Stimulated activated CD4-positive, alpha-beta T cell treated with anti-CD3 and anti-CD28 coated beads, Interleukin-2, amount 100 ng/mL, for 4 hours (primary cell): ENCODE measurements at places on chromosomes 5 and 9.

- no peak for DNase-seq
Measured at GRCh38 chr9:86670536-86670935, 276.8 kb downstream of the GAS1 start.

DNA sequence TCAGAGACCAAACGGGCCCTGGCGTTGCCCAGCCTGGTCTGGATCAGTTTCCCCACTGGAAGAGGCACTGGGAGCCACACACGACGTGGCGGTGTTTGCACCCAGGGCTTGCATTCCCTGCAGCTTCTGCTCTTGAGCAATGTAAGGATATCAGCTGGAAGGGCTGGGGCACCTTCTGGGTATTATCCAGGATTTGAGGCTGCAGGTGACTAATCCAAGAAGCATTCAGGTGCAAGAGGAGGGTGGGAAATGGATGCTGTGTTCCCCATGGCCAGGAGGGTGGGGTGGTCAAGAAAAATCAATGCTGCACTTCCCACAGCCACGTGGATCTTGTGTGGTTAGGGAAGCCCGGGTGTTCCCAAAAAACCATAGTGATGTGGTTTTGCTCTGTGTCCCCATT is 430.9 kb downstream of the IRX2 start:
- DNase-seq, result no peak

DNA sequence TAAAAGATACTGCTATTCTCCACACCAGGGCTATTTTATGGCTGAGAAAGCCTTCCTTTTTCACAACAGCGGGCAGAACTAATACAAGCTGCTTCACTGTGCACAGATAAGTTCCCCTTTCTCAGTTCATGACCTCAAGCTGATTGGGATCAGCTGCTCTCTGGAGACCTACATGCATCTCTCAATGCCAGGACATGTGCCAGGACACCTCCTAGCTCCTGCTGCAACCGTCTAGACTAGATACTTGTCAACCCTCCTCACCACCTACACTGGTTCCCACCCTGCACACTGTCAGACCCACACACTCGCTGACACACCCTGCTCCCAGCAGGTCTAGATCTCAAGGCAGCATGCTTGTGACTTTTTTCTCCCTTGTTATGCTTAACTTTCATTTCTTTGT is 39.8 kb downstream of the STARD4 start:
- no peak for DNase-seq

DNA sequence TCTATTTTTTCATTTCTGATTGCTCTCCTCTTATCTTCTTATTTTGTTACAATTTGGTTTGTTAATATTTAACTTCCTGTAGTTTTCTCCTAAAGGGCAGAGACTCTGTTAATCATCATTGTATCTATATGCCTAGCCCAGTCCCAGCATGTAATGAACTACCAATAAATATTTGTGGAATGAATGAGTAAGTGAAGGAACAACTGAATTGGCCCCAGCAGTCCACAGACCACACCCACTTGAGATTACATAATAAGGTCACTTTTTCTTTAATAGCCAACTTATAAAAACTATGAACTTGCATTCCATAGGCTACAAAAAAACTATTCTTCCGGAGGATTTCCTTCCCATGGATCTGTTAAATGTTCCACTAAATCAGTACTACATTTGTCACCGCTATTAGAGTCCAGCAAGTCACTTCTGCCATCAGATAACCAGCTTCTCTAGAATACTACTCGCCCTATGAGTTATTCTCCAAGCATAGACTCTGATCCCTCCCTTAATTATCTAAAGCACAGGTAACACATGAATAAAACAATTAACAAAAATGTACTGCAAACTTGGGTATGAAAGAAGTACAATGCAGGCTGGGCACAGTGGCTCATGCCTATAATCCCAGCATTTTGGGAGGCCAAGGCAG is 27.5 kb upstream of the TNPO1 start:
- DNase-seq, result no peak

- no peak for DNase-seq
Measured at GRCh38 chr5:155839251-155840037, 487.5 kb upstream of the SGCD start.

DNA sequence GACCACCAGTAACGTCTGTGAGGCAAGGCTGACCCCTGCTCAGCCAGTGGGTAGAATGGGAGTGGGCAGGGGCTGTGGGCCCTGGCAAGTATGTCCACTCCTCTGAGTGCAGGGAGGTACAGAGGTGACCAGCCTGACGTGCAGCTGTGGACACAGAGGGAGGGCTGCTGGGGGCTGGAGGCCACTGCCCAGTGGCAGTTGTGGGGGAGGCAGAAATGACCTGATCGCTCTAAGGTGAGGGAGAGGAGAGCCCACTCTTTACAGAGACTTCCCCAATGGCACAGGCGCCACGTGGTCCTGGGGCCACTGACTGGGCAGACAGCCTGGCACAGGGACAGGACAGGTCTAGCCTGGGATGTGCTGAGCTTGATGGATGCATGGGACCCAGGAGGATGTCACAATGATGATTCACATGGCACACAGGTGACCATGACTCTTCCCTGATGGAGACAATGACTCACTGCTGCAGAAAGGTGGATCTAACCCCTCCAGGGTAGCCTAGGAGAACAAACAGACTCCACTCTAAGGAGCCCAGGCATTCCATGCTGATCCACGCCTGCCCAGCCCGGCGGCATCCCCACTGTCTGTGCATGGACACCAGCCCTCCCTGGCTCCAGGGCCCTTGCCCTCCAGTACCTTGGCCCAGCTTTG is 7.7 kb downstream of the LPCAT1 start:
- no peak for DNase-seq

GRCh38 chr5:168706655-168707069 is 127.5 kb upstream of the PANK3 start:
- DNase-seq, result no peak

DNA sequence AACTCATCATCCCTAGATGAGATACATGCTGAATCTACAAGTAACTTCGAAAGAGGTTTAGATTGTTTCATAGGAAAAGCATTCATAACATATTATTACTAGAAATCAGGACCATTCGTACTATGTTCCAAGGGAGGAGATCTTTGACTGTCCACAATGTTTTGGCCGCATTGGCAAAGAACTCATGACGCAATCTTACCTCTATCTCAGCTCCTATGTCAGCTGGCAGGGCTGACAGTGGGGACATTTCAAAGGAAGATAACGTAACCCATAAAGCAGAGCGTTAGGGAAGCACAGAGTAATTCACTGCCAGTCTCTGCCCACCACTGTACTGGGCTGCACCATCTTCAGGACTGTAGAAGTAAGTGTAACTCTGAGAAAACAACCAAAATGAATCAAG is 69.7 kb downstream of the EFNA5 start:
- DNase-seq, result no peak

- peak; percentile 10 for DNase-seq
Measured at GRCh38 chr5:80346055-80346454, 26.3 kb downstream of the SPZ1 start.

DNA sequence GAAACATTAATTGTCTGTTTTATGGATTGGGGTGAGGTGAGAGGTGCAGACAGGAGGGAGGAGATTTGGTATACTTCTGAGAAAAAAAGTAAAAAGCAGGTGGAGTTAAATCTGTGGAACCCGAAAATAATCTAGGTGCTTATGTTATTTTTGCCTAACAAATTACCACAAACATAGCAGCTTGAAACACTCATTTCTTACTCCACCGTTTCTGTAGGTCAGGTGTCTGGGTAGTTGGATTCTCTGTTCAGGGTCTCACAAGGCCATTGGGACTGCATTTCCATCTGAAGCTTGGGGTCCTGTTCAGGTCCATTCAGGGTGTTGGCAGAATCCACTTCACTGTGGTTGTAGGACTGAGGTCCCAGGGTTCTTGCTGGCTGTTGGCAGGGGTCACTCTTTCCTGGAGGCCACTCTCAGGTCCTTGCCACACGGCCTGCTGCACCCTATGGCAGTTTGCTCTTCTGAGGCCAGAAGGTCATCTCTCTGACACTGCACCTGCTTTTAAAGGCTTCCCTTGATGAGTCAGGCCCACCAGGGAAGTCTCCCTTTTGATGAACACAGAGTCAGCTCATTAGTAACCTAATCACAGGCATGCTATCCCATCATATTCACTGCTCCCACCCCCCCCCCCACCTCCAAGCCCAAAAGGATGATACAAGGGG is 82.2 kb downstream of the TRIO start:
- DNase-seq, result no peak

- peak; percentile 6 for DNase-seq
Measured at GRCh38 chr9:5671711-5672353, 42.9 kb downstream of the RIC1 start.

DNA sequence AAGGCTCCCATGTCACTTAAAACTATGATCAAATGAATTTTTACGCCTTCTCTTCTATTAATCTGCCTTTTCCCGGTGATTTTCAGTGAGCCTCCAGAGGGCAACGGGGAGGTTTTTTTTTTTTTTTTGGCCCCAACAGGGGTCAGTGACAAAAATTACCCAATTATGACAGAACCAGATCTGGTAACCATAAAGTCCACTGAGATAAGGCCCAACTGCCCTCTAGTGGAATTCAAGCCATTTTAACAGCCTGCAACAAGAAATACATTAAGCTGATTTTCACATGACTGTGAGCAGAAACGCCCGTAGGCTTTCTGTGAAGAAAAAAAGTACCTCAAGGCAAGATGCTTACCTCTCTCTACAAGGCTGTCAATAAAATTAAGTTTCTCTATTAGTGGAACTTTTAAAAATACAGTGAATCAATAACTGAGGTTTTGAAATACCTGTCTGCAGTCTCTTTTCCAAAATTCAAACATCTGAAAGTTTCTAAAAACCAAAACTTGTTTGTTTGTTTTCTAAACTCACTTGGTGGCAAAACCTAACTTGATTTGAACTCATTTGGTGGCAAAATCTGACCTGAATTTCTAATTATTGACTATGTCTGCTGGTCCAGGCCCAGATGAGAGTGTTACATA is 49.7 kb upstream of the FST start:
- DNase-seq, result no peak

GRCh38 chr9:37273595-37273994 is 148.9 kb upstream of the GRHPR start:
- no peak for DNase-seq

- DNase-seq, result no peak
Measured at GRCh38 chr9:113921396-113921925, 45.4 kb downstream of the ZNF618 start.

DNA sequence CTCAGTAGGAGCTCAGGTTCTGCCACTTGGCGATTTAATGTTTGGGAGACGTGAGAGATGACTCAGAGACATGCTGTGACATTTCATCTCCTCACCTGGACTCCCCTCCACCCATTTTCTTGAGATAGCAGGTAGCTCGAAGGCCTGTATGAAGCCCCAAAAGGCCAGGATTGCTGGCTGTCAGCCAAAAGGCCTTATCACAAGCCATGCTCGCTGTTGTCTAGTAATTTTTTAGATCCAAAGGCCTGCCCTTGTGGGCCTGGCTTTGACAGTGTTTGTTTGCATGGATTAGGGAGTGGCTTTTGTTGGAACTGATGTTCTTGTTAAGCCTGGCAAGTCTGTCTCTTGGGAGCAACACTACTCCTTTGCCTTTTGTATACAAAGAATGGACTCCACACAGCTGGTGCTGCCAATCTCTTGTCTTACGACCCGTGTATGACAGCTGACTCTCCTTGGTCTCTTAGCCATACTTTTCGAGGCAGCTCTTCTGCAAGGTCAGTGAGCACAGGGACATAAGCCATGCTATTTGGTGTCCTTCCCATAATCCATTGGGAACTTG is 22.7 kb downstream of the CAVIN4 start:
- DNase-seq, result no peak

DNA sequence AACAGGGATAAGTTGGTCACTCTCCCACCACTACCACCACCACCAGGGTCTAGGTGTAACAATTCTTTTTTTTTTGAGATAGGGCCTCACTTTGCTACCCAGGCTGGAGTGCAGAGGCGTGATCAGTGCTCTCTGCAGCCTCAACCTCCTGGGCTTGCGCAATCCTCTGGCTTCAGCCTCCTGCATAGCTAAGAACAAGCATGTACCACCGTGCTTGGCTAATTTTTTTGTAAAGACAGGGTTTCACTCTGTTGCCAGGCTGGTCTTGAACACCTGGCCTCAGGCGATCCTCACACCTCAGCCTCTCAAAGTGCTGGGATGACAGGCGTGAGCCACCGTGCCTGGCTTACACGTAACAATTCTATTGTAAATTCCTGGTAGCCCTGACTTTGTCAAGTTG is 27.5 kb downstream of the CORO2A start:
- no peak for DNase-seq

DNA sequence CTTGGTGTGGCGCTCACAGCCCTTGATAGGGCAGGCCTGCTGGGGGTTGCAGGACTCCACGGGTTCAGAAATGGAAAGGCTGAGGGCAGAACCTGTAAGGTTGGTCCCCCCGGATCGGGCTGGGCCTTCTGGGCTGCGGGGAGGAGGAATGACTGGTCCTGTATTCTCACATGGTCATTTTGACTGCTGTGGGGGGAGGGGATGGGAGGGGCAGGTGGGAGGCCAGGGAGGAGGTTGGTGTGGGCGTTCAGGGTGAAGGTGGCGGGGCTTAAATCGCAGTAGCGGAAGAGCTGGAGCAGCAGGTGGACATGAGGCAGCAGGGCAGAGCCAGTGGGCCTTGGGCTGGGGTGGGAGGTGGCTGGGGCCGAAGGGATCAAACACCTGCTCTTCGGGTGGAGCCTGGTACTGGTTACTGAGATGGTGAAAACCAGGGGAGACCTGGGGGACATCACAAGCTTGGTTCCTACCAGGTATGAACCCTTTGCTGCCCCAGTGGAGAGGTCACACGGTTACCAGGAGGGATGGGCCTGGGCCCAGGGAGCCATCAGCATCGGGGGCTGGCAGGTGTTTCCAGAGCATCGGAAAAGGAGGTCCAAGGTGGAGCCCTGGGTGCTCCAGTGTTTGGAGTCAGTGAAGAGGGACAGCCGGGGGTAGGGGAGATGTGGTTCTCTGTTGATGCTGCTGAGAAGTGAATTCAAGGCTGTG is 1.8 kb downstream of the MRPS2 start:
- no peak for DNase-seq

DNA sequence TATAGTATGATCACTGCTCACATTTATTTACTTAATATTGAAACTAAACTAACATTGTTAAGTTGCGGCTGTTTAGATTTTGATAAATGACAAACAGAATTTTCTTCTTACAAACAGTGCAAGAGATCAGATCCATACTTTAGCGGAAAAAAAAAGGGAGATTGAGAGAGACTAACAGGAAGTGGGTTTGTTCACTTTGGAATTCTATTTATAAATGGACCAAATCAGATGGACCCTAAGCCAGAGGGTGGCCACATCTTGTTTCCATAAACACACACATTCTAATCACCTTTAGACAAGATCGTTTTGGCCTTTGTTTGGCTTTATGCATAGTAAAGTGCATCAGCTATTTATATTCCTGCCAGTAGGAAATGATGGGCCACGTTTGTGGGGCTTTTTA is 381.4 kb upstream of the CD180 start:
- DNase-seq, result no peak

GRCh38 chr9:18390393-18390792 is 83.6 kb upstream of the ADAMTSL1 start:
- DNase-seq, result no peak
